ENCODE measurements at places on chromosomes 1 and 21.

DNA sequence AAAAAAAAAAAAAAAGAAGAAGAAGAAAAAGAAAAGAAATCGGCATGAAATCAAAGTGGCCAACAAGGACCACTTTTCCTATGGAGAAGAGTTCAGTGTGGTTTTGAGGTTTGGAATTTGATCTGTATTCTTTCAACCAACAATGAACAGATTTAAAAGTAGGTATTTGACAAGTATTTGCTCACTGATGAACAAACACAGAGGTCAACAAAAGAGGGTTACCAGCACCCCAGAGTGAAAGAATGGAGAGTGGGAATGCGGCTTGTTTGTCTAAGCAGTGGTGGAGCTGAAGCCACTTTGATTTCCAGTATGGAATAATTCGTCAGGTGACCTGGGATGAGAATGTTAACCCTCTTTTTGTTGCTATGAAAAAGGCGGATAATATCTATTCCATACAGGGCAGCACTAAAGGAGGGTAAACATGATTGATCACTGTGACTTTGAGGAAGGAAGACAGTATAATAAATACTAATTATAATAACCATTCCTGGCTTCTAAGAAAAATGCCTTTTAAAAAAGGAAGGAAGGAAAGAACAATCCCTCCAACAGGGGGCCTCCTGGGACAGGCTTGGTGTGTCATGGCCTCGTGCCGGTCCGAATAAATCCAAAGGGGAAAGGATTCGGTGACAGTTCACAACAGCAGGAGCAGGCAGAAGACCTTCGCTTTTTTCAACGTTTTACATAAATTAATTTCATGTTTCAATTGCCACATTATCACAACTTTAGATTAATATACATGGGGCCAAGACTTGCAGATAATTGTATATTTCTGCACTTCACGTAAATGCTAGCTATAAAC is 37.2 kb upstream of the SIM2 start:
- no peak for DNase-seq

GRCh38 chr1:170590921-170591705 is 59.1 kb downstream of the GORAB start:
- DNase-seq = no peak

DNA sequence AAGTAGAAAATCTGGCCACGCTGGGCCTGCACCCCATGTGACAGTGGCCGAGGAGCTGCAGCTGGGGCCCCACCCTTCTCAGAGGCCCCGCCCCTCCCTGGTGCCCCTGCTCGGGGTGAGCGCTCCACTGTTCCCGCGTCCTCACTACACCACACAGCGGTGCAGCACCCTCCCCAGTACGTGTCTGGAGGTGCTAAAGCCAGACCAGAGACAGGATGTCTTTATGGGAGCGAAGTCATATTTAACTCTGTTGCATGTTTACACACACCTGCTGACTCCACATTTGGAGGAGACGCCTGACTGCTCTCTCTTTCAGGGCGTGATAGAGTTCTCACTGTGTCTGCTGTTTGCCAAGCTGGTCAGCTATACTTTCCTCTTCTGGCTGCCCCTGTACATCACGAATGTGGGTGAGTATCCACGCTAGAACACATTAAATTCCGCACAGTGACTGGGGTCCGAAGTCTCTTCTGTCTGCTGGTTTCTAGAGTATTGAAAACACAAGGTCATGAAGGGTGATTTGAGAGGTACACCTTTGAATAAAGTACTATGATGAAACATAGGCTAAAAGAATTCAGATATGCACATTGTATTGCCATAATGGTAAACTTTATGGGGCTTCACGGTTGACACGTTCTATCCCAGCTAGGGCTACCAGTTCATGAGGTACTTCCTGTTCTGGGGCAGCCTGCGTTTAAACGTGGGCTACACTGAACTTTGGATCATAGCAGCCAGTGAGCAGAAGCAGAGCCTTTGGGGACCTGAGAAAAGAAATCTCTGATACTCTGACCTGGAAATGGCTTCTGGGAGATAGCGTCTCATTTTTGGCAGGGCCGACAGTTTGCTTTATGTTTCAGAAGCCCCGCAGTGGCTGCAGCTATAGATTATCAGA is 48.4 kb downstream of the SLC37A1 start:
- DNase-seq = no peak

GRCh38 chr1:231334079-231334666 is 3.5 kb downstream of the EXOC8 start:
- DNase-seq = no peak

GRCh38 chr1:41499591-41499990 is 15.1 kb upstream of the EDN2 start:
- DNase-seq = no peak

- no peak for DNase-seq
Observed at GRCh38 chr1:189804352-189804751, 673.3 kb downstream of the BRINP3 start.

GRCh38 chr1:244876228-244876910 is 12.0 kb upstream of the HNRNPU start:
- DNase-seq = no peak

DNA sequence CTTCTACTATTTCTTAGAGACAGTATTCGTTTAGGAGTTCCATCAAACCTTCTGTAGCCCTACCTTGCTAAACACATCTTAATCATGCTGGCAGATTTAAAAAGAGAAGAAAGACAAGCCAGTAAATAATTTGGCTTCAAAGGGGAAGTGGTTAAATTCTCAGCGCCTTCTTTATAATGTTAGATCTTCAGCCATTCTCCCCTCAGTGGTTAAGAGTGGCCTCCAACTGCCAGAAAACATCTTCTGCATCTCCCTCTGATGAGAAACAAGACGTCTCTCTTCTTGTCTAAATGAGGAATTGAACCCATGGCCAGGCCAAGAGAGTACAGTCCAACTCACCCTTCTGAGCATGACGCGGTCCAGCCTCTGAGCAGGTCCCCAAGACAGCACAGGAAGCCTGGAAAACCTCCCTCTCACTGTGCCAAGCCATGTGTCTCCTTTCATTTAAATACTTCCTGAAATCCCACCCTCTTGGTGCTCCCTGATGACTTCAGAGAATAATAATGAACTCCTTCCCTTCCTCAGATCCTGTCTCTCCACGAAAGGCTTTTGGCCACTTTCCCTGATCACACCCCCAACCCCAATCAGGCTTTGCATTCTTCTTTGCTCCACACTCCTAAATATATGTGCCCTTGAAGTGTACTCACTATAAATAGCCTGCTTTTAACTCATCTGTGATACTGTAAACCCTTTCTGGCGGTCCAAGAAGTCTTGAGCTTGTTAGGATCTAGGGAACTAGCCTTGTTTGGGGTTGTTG is 16.4 kb upstream of the LRRC52 start:
- DNase-seq = no peak

DNA sequence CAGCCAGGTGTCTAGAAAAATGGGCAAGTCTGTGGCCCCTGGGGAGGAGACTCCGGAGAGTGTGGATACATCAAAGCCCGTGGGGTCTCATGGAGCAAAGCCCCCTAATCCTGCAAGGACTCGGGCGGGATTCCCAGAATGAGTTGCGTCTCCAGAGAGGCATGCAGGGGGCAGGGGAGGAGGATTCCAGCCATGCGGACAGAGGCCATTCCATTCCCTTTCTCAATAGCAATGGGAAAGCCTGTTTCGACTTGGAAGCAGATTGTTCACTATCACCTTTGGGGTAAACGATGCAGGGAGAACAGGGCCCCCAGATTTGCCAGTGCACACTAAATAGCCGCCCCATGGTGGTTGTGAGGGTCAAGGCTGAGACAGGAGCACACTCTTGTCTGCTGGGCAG is 15.4 kb upstream of the PRDM15 start:
- no peak for DNase-seq

DNA sequence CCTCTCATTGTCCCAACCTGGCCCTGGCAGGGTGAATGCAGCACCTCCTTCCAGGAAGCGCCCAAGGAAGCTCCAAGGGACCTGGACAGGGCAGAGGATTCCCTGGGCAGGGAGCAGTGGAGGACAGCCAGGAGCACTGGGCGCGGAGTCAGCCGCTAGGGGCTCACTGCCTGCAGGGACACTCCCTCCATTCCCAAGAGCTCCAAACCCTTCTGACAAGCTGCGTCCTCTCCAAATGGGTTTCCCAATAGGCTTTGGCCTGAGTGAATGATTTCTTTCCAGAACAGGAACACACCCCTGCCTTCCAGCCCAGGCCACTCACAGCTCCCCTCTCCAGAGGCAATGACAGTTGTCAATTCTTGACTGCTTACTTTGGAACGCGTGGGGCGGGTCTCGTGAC is 128.5 kb upstream of the EDN2 start:
- no peak for DNase-seq

Data from T-helper 17 cell (primary cell).